ENCODE measurements at places on chromosomes 16 and 17. TPM values are rescaled to one million over a fixed set of nuclear protein-coding genes. Genes with fewer than 3 reads are reported as not detected.

Gene EEF2K
- 21.2 TPM for total RNA-seq

DNA sequence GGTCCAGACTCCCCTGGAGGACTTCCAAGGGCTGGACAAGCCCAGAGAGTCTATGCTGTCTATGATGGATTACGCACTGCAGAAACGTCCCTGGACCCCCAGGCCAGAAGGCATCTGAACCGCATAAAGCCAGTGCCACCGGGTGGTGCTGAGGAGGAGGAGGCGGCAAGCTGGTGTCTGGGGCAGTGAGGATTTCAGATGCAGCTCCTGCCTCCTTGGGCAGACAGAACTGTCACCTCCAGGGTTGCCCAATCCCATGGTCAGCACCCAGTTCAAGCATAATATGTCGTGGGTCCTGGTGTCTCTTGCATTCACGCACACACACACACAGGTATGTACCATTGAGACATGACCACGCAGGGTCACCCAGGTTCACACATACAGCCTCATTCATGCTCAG, 25.6 kb downstream of the RAP1GAP2 start:
- peaks cover 2% of the 10 kb centered on the region for H3K27me3 ChIP-seq
- no peak for DNase-seq
- no peak overlapping the region for H3K27ac ChIP-seq

DNA sequence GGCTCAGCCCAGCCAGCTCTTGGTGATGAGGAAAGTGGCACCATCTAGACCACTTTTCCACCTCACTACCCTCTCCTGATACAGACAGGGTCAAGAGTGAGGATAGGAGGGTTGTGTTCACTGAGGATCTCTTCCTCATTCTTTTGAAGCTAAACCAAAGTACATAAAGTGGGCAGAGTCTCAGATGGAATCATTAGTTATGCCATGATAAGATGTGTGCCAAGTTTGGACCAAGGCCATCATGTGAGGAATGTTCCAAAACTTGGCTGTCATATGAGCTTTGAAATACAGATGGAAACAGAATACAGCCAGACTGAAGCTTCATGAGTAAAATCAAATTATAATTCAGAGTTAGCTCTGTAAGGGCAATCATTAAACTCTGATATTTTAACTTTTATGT, 37.2 kb downstream of the ACSM1 start:
- H3K27ac ChIP-seq = no peak overlapping the region
- DNase-seq = no peak
- peaks cover 18% of the 10 kb centered on the region for H3K27me3 ChIP-seq
- H3K4me1 ChIP-seq = no peaks in the 10 kb centered on the region
- no peaks in the 10 kb centered on the region for H3K36me3 ChIP-seq

- peaks cover 19% of the 10 kb centered on the region for H3K27me3 ChIP-seq
- H3K36me3 ChIP-seq = no peaks in the 10 kb centered on the region
- H3K4me3 ChIP-seq = no peak overlapping the region
- H3K27ac ChIP-seq = no peak overlapping the region
- DNase-seq = peak; percentile 15
Observed at GRCh38 chr16:76653390-76654026, 376.3 kb downstream of the CNTNAP4 start.

Gene CDH11
- 31.7 TPM for total RNA-seq

DNA sequence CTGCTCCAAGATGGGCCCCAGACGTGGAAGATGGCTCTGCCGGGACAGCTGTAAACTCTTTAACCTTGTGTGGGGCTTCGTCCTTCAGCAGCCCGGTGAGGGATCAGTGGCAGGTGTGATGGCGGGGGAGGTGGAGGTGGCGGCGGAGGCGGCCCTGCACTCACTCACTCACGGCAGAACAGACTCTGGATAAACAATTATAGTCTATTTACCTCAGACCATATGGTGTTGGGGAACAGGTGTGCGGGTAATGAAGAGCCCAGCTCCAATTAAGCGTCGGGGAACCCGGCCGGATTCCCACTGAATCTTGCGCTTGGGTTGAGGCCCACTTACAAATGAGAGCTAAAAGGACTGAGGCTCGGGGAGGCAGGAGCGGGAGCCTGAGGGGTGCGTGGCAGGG, 104.3 kb upstream of the SDK2 start:
- H3K4me1 ChIP-seq = no peaks in the 10 kb centered on the region
- H3K36me3 ChIP-seq = no peaks in the 10 kb centered on the region
- DNase-seq = no peak
- H3K4me3 ChIP-seq = no peak overlapping the region
- no peak overlapping the region for H3K27ac ChIP-seq

Gene HSD17B2
- total RNA-seq = not detected

Gene TEKT5
- 0.25 TPM for total RNA-seq

DNA sequence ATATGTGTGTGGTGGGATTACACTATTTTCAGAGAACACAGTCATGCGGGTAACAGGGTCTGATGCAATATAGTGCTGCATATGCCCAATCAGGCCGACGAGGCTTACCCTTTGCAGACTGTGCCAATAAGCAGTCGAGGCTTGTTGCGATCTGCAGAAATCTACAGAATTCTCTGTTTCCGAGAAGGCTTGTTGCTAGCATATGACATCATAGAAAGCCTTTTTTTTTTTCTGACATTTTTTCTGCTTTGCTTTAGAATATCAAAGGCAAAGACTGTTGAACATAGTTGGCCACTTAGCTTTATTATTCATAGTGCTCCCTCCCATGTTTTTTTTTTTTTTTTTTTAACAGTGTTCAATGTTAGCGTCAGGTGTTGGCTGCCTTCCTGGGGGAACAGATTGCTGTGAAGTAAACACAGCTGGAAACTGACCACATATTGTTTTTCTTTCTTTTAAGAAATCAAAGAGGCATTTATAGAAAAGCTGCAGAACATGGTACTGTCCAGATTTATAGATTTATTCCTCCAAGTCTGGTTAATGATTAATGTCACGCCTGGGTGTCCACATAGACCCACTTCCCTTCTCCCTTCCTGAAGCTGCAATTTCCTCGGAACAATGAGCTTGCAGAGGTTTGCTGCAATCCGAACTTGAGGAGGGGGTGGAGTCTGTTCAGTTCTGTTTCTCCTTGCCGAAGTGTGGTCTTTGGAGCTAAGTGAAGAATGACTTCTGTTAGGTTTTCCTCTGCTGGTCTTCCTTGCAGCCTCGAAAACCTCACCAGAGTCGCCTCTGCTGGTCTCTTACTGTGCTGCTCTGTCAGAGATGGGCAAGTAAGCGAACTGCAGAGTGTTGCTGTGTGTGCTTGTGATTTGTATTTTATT, 87.3 kb downstream of the MAP2K6 start:
- DNase-seq = no peak
- peak overlapping the region; percentile 63 for H3K27ac ChIP-seq
- peaks cover 30% of the 10 kb centered on the region for H3K4me1 ChIP-seq
- H3K36me3 ChIP-seq = peaks cover 10% of the 10 kb centered on the region
- H3K4me3 ChIP-seq = peak overlapping the region; percentile 14
- H3K27me3 ChIP-seq = no peaks in the 10 kb centered on the region

Gene NOXO1
- 0.63 TPM for total RNA-seq

GRCh38 chr17:82922646-82923045, 82.8 kb upstream of the ZNF750 start:
- H3K4me1 ChIP-seq = no peaks in the 10 kb centered on the region
- DNase-seq = no peak
- H3K36me3 ChIP-seq = peaks cover 16% of the 10 kb centered on the region
- no peak overlapping the region for H3K27ac ChIP-seq
- H3K27me3 ChIP-seq = no peaks in the 10 kb centered on the region

Gene PDILT
- not detected for total RNA-seq

DNA sequence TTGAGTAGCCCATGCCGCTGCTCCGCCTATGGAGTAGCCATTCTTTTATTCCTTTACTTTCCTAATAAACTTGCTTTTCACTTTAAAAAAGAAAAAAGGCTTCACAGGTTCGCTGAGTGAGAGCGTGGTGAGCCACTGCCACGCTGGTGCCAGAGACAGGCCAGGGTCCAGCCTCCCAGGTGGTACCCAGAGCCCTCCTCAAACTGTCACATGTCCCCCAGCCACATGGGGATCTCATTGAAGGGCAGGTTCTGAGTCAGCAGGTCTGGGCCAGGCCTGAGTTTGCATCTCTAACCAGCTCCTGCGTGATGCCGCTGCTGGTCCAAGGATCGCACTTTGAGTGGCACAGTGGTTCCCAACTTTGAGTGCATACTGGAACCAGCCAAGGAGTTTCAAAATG, 36.2 kb downstream of the RBFOX3 start:
- no peak overlapping the region for H3K4me3 ChIP-seq
- peaks cover 4% of the 10 kb centered on the region for H3K27me3 ChIP-seq
- H3K36me3 ChIP-seq = no peaks in the 10 kb centered on the region
- DNase-seq = no peak
- no peak overlapping the region for H3K27ac ChIP-seq

Gene TVP23A
- 6.9 TPM for total RNA-seq

DNA sequence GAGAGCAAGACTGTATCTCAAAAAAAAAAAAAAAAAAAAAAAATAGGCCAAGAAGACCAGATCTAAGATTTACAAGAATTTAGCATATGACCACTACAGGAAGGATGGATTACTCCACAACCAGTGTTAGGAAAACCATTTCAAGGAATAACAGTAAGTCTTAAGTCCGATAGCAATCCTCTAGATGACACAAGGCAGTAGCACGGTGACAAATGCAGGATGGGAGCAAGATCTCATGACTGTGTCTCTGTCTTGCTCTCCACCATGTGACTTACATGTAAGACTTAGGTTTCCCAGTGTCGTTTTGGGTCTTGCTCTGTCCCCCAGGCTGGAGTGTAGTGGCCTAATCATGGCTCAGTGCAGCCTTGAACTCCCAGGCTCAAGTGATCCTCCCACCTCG, 27.8 kb downstream of the C16orf96 start:
- no peak for DNase-seq
- no peak overlapping the region for H3K27ac ChIP-seq
- peaks cover 4% of the 10 kb centered on the region for H3K4me1 ChIP-seq
- H3K27me3 ChIP-seq = peaks cover 15% of the 10 kb centered on the region
- H3K4me3 ChIP-seq = no peak overlapping the region

Gene SLC16A6
- 0.23 TPM for total RNA-seq

Gene KRT39
- total RNA-seq = not detected

Gene CD300A
- total RNA-seq = not detected

GRCh38 chr16:73735018-73735417, 561.6 kb upstream of the PSMD7 start:
- peaks cover 11% of the 10 kb centered on the region for H3K36me3 ChIP-seq
- no peak for DNase-seq
- no peak overlapping the region for H3K27ac ChIP-seq
- no peak overlapping the region for H3K4me3 ChIP-seq
- H3K27me3 ChIP-seq = no peaks in the 10 kb centered on the region

- peaks cover 9% of the 10 kb centered on the region for H3K36me3 ChIP-seq
- H3K27ac ChIP-seq = no peak overlapping the region
- DNase-seq = no peak
- H3K4me3 ChIP-seq = no peak overlapping the region
- no peaks in the 10 kb centered on the region for H3K27me3 ChIP-seq
Observed at GRCh38 chr17:22704674-22705073, 1012.4 kb downstream of the KCNJ18 start.

All from neural crest cell (in vitro differentiated cells).